ENCODE measurements at places on chromosomes 2 and 18. TPM values are rescaled to one million over a fixed set of nuclear protein-coding genes. Genes with fewer than 3 reads are reported as not detected.

- no peak for DNase-seq
These were observed 15.2 kb downstream of the LCLAT1 start for GRCh38 chr2:30462131-30462857.

GRCh38 chr2:19346983-19347618, 11.3 kb downstream of the OSR1 start:
- no peak for DNase-seq

DNA sequence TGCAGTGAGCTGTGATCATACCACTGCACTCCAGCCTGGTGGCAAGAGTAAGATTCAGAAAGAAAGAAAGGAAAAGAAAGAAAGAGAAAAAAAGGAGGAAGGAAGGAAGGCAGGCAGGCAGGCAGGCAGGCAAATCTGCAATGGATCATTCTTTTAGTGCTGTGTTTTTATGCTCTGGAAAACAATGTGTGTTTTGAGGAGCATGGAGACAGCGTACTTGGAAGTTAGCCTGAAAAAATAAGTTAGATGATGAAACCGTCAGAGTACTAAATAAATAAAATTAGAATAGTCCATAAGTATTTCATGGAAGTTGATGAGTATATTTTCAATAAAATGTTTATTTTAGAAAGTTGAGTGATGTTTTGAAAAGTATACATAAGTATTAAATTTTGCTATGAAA, 366.4 kb upstream of the CDH20 start:
- DNase-seq = no peak

GRCh38 chr2:238974501-238975166, 126.7 kb downstream of the TWIST2 start:
- no peak for DNase-seq

DNA sequence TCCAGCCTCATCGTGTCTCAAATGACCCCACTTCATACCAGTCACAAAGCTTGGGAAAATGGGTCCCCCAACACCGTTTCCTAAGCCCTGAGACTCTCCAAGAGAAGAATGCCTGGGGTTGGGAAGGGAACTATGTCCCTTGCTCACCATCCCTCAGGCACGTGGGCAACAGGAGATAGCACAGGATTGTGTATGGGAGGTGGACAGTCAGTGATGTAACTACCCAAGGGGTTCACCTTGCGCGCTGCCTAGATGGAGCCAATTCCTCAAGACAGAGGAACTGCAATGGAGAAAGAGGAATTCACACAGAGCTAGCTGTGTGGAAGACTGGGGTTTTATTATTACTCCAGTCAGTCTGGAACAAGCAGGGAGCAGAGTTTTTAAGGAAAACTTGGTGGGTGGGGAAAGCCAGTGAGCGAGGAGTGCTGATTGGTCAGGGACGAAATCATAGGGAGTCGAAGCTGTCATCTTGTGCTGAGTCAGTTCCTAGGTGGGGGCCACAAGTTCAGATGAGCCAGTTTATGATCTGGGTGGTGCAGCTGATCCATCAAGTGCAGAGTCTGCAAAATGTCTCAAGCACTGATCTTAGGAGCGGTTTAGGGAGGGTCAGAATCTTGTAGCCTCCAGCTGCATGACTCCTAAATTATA, 13.8 kb upstream of the CXCR1 start:
- no peak for DNase-seq

DNA sequence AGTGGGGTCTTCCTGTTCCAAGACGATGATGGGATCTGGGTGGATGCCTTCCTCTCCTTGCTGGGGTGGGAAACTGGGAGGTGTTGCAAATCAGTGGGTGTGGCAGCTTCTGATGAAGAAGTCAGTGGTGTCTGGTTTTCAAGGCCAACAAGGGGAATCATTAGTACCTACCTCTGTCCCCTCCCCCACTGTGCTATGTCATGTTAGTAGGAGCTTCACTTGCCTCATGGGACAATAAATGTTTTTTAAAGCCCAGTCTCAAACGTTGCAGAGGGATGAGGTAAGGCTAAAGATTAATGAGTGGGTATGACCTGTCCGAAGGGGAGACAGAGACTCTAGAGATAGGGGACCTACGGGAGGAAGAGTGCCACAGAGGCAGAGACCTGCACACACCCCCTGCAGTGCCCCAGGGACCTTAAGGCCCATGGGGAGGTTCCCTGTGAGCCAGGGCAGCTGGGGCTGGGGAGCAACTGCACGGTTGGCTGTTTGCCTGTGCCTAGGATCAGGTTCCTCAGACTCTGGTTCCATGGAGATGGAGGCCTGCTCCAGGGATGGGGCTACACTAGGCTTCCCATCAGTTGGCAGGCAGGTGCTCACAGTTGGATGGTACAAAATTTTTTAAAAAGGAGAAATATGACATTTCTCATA, 37.8 kb upstream of the SLC1A4 start:
- no peak for DNase-seq

DNA sequence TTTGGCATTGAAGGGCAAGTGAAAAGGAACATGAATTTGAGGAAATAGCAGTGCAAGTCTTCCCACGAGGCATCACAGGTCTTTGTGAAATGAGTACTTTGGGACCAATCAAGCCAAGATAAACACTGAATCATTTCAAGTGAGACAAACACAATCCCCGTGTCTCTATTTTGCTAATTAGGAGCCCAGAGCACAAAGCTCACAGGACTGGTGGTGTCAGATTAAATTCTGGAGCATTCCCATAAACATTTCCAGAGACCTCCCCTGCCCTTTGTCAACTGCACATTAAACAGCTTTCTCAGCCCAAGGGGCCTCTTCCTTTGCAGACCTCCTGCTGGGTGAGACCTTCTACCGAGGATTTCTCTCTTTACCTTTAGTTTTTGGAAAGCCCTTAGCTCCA, 50.7 kb downstream of the DAPL1 start:
- peak; percentile 22 for DNase-seq

GRCh38 chr2:65101071-65101470, 28.8 kb downstream of the RAB1A start:
- no peak for DNase-seq

DNA sequence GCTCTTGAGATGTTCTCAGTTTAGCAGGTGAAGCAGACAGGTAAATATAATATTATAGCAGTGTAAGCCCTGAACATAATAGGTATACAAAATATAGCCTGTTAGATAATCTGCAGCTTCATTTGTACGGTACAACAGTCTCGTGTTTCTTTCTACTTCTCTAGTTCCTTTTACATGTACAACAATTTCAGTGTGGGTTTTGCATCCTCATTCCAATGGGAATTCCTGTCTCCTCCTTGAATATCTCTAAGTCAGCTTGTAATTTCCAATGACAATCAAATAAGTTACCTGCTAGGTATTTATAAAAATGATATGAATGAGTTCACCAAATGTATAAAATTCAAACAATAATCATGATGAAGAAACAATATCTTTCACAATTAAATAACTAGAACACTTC, 330.0 kb upstream of the RND3 start:
- DNase-seq = no peak

- DNase-seq = no peak
These were observed 24.4 kb upstream of the GAREM2 start for GRCh38 chr2:26148501-26148900.

DNA sequence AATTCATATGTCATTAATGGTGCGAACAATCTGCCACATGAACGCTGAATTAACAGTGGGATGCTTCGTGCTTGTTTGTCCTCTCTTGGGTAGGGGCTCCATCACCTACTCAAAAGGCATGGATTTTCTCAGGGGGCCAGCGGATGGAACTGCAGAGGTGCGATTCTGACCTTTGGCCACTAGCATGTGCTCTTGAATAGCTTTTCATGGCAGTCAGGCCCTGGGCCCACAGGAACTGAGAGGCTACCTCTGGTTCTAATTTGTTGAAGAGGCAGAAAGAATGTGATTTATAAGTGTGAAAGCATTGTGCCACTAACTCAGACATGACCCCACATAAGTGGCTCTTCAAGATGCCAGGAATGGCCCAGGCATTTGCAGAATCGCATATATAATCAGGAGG, 283.2 kb downstream of the INSIG2 start:
- peak; percentile 58 for DNase-seq

DNA sequence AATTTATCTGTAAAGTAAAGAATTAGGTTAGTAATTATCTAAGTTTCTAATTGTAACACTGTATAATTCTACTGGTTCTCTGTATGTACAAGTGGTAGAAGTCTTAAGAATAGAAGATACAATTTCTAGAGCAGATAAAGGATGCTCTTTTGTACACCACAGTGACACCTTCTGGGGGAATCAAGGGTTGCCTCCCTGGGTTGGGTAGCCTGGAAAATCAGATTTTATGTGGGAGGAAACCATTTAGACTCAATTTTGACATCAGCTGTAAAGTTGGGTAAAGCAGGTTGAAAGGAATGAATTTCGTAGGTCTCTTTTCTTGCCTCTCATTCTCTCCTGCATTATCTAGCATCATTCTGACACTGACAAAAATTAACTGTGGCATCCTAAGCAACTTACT, 354.8 kb downstream of the DCC start:
- DNase-seq = peak; percentile 29

GRCh38 chr2:929925-930324, 20.7 kb upstream of the SNTG2 start:
- no peak for DNase-seq

DNA sequence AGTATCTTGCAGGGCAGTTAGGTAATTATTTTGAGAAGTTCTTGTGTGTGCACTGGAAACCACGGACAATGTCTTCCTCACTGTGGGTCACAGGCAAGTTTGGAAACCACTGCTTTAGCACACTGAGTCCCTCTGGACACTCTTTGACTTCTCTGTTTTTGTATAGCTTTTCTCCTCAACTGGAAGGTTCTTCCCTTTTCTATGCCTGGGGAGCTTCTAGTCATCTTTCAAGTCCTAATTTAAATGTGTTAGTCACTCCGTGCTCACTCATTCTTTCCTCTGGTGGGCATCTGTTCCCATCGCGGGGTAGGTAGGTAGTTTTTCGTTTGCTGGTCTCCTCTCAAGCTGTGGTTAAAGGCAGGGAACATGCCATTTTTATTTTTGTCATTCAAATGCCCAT, 32.1 kb downstream of the E2F6 start:
- no peak for DNase-seq

GRCh38 chr2:15939854-15940660, at the start of gene MYCN:
MYCN (plus strand) TSS chr2:15940550; CDS start chr2:15942065, 1,515 bp downstream.
- DNase-seq = peak; percentile 90

DNA sequence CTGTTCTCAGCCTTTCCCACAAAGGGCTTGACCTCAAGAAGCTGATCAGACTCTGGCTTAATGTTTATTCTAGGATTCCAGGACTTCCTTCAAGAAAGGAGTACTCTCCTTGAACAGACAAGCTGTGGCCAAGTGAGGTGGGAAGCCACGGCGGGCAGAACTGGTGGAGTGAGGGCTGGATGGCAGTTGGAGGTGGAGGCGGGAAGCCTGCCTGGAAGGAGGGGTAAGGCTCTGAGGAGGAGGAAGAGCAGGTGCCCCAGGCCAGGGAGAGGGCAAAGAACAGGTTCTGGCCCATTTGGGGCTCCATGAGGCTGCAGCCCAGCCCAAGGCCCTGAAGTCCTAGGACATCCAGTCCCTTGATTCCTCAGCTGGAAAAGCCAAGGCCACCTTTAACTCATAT, 143.9 kb downstream of the CYP26B1 start:
- no peak for DNase-seq

GRCh38 chr18:62399781-62400308, 74.7 kb downstream of the TNFRSF11A start:
- no peak for DNase-seq

GRCh38 chr2:22377268-22377667, 1007.7 kb upstream of the KLHL29 start:
- peak; percentile 5 for DNase-seq

- DNase-seq = no peak
These were observed 11.4 kb upstream of the CETN1 start for GRCh38 chr18:568731-569130.

DNA sequence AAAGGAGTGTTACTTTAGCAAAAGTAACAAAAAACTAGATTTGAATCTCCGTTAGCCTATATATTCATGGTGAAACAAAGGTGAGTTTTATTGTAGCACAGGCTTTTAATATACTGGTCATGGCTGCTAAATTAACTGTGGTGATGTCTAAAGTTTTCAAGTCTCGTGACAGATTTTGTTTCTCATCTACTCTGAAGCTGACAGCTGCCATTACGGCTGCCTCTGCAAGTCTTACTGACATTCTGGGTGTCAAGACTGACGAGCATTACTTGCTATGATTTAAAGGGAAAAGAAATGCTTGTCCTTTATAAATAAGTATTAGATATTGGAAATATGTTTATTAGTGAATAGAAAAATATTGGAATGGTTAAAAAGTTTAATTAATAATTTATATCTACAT, 207.7 kb downstream of the DSEL start:
- no peak for DNase-seq

GRCh38 chr2:32060266-32060665, 3.1 kb upstream of the SPAST start:
- DNase-seq = no peak

- DNase-seq = no peak
These were observed 3.8 kb upstream of the SLC8A1 start for GRCh38 chr2:40455661-40456060.

GRCh38 chr2:123895651-123896050, 129.4 kb upstream of the CNTNAP5 start:
- DNase-seq = no peak

DNA sequence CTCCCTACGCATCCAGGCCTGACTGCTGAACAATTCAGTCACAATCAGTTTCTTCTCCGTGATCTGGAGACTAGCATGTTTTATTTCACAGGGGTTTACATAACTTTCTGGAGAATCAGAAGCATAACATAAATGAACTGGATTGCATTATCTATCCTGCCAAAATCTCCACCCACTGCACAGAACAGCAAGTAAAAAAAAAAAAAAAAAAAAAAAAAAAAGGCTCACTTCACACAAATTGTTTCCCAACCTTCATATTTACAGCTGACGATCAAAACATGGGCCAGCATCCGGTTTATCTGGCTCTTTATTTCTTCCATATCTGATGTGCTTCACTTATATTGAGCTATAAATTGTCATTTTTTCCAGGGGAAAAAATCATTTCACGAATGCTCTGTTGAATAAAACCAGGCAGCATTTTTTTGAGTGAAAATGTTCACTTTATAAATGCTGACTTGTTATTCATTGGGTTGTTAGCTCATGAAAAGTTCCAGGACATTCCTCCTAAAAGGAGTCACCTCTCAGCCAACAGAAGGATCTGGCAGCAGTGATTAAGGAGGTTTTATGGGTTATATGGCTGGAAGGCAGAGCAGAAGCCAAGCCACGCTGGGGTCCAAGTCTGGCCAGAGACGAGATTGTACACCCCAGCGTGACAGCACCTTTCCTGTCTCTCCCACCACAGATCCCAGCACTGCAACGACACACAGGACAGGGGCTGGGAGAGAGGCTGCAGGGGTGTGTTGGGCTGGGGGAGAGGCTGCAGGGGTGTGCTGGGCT, 51.2 kb upstream of the GLI2 start:
- DNase-seq = peak; percentile 60

The SCN2A gene
- total RNA-seq = 0.17 TPM

The CLEC4F gene
- 0.31 TPM for total RNA-seq

The MARCHF4 gene
- 0.06 TPM for total RNA-seq

The FSIP2 gene
- total RNA-seq = 2.6 TPM

The STARD6 gene
- total RNA-seq = not detected

The WDSUB1 gene
- total RNA-seq = 18.3 TPM

The LIMS3 gene
- total RNA-seq = 1.2 TPM

The TM4SF20 gene
- total RNA-seq = not detected
